NCI-H2107 (cell line): ENCODE measurements at places on chromosomes 2 and 18.
A peak's percentile ranks its signal among the peaks of the same experiment; 100 is the strongest.

- no peak for DNase-seq
These were observed 288.9 kb upstream of the ETAA1 start for GRCh38 chr2:67108231-67108630.

- DNase-seq = no peak
These were observed 49.3 kb downstream of the OLA1 start for GRCh38 chr2:174198846-174199564.

DNA sequence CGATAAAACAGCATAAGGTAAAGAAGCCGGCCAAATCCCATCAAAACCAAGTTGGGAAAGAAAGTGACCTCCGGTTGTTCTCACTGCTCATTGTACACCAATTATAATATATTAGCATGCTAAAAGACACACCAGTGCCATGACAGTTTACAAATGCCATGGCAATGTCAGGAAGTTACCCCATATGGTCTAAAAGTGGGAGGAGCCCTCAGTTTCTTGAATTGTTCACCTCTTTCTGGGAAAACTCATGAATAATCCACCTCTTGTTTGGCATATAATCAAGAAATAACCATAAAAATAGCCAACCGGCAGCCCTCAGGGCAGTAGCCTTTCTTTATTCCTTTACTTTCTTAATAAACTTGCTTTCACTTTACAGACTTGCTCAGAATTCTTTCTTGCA, 544.9 kb upstream of the SETBP1 start:
- no peak for DNase-seq

- DNase-seq = no peak
These were observed 162.7 kb upstream of the ETAA1 start for GRCh38 chr2:67234440-67234839.

- DNase-seq = no peak
These were observed 20.1 kb upstream of the FN1 start for GRCh38 chr2:215455958-215456357.

DNA sequence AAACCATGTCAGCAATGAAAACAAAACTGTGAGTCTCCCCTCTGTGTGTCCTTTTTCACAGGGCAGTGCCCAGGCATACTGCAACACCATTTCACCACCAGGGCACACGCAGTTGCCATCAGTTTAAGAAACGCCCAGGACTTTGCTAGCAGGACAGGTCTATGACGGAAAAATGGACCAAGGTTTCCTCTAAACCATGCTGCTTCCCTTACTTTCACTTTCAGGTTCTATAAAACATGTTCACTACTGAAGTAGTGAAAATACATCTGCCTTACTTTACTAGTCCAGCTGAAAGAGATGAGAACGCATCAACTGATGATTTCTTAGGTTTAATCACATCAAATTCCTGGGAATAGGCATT, 110.5 kb downstream of the TCF4 start:
- peak; percentile 21 for DNase-seq

GRCh38 chr2:15614545-15615300, 23.1 kb downstream of the DDX1 start:
- no peak for DNase-seq

GRCh38 chr2:164028814-164029534, 293.2 kb upstream of the FIGN start:
- DNase-seq = no peak

DNA sequence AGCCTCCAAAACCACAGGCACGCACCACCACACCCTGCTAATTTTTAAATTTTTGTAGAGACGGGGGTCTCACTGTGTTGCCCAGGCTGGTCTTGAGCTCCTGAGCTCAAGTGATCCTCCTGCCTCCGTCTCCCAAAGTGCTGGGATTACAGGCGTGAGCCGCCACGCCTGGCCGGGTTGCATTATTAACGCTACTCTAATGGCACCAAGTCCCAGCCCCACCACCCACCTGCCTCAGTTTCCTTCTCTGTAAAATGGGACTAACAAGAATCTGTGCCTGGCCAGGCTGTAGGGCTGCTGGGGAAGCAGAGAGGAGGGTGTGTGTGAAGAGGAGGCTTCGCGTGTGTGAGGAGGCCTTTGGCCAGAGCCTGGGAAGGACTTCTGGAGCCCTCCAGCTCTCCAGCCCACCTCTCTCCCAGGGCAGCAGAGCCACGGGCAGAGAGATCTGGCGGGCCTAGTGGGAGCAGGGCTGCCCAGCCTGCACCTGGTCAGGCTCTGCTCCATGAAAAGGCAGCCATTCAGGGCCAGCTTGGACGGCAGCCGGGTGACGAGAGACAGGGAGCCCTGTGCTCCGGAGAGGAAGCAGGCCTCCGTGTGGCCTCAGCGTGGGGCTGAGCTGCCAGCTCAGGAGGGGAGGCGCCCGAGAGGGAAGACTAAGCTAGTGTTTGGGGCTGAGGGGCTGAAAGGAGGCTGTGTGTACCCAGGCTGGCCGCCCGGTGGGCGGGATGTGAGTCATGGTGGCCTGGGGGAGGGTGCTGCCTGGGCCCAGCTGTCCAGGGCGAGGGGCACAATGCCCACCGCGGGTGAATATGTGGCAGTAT, 7.4 kb upstream of the B3GNT7 start:
- DNase-seq = no peak

GRCh38 chr18:37084912-37085311, 256.0 kb downstream of the KIAA1328 start:
- no peak for DNase-seq

- DNase-seq = peak; percentile 65
These were observed 194.2 kb downstream of the INHBB start for GRCh38 chr2:120539937-120540718.
